ENCODE measurements at places on chromosomes 2 and 18. TPM values are rescaled to one million over a fixed set of nuclear protein-coding genes. Genes with fewer than 3 reads are reported as not detected.

Gene POU3F3
- total RNA-seq: not detected

Gene PLGLB2
- total RNA-seq: 0.52 TPM

Gene TMEM163
- total RNA-seq: 0.63 TPM

Gene ANKRD30B
- not detected for total RNA-seq

Gene SGO2
- total RNA-seq: 2.1 TPM

Gene SERPINB13
- total RNA-seq: not detected

Gene SLC35F6
- total RNA-seq: 30.3 TPM

Gene ECEL1
- not detected for total RNA-seq
